ENCODE measurements at places on chromosomes 13 and 19. TPM values are rescaled to one million over a fixed set of nuclear protein-coding genes. Genes with fewer than 3 reads are reported as not detected.

The NTF4 gene
- not detected for total RNA-seq

The KLK2 gene
- total RNA-seq, result not detected

The SARS2 gene
- total RNA-seq, result 14.4 TPM

The SWSAP1 gene
- total RNA-seq, result 3.1 TPM

The SHISA2 gene
- total RNA-seq, result 4.6 TPM

The MARCHF2 gene
- total RNA-seq, result 151 TPM

The HCST gene
- 12.0 TPM for total RNA-seq
